Kasumi-1 (cell line): ENCODE measurements at places on chromosomes 4 and X.
A peak's percentile ranks its signal among the peaks of the same experiment; 100 is the strongest.

GRCh38 chrX:46456125-46456922 lies 88.9 kb downstream of the ZNF674 start:
- no peak for DNase-seq

- DNase-seq = peak; percentile 16
Measured at GRCh38 chrX:21838937-21839333, 482 bp upstream of the MBTPS2 start.

DNA sequence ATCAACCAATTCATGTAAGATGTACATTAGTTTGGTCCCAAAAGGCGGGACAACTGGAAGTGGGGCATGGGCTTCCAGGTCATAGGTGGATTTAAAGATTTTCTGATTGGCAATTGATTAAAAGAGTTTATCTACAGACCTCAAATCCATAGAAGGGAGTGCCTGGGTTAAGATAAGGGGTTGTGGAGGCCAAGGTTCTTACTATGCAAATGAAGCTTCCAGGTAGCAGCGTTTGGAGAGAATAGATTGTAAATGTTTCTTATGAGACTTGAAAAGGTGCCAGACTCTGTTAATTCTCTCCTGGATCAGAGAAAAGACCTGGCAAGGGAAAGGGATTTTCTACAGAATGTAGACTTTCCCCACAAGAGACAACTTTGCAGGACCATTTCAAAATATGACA lies 2.4 kb downstream of the MGST2 start:
- no peak for DNase-seq

DNA sequence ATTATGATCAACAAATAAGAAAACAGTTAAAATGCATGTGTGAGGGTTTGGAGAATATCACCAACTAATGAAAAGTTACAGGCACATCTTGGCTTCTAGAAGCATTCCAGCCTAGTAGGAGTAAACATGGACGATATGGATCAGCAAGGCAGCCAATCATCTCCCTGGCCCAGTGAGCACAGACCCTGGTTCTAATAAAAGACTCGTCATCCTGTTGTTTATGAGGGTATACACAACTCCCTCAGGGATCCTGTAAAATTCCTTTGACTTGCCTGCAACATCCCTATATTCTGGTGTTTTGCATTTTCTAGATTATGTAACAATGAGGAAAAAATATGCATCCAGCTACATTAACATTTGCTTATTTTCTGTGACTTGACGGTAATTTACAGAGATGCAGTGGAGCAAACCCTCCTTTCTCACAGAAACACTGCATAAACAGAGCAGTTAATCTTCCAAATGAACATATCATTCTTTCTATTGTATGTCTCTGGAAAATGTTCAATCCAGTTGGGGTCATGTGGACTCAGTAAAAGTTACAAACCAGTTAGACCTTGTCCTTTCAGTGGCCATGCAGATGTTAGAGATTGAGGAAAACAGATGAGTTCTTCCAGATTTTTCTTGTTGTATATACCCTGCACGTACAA lies 88.9 kb upstream of the NDP start:
- no peak for DNase-seq

- DNase-seq = no peak
Measured at GRCh38 chr4:60611762-60612496, 588.2 kb upstream of the ADGRL3 start.

- no peak for DNase-seq
Measured at GRCh38 chrX:141142946-141143345, 34.0 kb downstream of the LDOC1 start.

GRCh38 chrX:66328950-66329596 lies 165.0 kb downstream of the HEPH start:
- DNase-seq = no peak

DNA sequence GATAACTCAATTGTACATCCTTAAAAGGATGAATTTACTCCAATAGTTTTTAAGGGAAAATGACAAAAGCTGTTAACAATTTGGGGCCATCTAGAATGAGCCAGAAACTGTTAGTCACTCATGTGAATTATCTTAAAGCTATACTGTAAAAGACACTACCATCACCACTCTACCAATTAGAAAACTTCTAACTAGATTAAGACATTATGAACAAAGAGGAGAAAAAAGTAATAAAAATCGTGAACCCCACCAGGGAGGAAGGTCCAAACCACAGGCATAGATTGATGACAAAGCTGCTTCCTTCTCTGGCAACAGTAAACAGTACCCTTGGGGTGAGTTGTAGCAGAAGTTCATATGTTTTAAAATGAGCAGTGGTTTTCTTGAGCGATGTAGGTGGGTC lies 106.1 kb downstream of the PDGFC start:
- DNase-seq = peak; percentile 32

DNA sequence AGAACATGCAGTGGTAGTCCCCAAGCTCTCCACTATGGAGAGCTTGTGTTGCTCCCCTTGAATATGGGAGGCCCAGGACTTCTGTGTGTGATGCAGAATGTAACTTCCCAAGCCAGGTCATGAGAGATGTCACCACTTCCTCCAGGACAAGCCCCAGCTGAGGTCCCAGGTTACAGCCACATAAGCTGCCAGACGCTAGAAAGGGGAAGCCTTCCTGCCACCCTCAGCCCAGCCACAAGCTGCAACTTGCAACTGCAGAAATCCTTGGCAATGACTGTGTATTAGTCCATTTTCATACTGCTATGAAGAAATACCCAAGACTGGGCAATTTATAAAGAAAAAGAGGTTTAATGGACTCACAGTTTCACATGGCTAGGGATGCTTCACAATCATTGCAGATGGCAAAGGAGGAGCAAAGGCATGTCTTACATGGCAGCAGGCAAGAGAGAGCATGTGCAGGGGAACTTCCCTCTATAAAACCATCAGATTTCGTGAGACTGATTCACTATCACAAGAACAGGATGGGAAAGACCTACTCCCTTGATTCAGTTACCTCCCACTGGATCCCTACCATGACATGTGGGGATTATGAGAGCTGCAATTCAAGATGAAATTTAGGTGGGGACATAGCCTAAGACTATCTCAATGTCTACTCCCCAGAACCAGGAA lies 91.5 kb upstream of the DHX15 start:
- DNase-seq = peak; percentile 77

DNA sequence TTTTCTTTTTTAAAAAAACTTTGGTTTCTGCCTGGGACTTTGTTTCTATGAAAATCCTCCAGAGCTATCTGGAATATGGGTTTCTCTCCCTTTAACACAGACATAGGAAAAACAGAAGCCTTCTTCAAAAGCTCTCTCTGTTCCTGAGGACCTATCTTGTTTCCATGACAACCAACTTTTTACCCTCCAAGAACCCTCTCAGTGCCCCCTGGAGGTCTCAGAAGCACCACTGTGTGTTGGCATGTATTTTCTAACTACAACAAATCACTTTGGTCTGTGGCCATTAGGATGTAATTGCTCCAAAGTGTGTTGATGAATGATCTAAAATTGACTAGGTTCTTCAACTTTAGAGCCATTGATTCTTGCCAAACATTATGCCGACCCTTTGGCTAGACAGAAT lies 1331.6 kb downstream of the ADGRL3 start:
- peak; percentile 31 for DNase-seq

- DNase-seq = no peak
Measured at GRCh38 chr4:80336582-80336981, 1.1 kb downstream of the CFAP299 start.

DNA sequence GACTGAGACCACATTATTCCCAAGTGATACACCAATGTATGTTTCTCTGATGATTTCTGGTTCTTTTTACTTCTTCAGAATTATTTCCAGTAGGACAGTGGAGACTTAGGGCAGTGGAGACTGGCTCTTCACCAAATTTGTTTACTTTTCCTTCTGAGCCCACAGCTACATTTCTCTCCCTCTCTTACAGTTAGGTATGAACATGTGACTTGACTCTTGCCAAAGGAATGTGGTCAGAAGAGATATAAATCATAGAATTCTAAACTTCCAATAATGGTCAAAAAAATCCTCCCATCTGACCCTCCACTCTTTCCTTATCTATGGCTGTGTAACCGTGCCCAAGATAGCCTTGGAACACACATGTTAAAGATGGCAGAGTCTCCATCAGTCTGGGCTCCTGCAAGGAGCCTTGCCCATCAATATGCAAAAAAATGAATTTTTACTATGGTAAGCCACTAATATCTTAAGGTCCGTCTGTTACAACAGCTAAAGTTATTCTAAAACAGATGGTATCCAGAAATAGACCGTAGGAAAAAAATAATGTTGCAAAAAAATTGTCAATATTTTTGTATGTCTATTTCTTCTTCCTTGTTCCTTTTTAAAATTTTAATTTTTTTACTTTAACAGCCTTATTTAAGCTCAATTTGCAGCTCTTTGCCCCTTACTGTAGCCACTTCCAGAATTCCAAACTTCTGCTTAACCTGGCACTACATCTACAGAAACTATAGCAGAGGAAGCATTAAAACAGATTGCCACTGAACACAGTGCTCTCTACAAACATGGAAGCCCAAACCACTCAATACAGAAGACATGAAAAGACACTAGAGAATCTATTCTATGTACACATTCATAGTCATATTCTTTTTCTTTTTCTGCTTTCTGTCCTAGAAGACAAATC lies 260.7 kb downstream of the COL25A1 start:
- no peak for DNase-seq

GRCh38 chr4:4269856-4270255 lies 20.1 kb downstream of the LYAR start:
- DNase-seq = no peak

DNA sequence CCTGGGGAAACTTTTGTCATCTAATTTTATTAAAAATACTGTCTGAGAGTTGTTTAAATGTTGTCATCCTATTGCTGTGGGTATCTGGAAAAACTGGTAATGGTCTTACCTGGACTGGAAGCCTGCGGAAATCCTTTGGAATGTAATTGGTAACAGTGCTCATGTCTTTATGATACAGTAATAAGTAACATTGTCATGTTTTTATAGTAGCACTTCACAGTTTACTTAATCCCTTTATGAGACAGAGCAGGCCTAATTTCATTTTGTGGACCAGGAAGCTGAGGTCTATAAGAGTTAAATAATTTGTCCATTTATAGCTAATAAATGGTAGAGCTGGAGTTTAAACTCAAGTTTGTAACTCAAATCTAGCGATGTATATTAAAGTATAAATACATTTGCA lies 88.3 kb downstream of the TRAPPC11 start:
- no peak for DNase-seq

GRCh38 chr4:137998666-137999429 lies 243.3 kb downstream of the SLC7A11 start:
- DNase-seq = no peak

DNA sequence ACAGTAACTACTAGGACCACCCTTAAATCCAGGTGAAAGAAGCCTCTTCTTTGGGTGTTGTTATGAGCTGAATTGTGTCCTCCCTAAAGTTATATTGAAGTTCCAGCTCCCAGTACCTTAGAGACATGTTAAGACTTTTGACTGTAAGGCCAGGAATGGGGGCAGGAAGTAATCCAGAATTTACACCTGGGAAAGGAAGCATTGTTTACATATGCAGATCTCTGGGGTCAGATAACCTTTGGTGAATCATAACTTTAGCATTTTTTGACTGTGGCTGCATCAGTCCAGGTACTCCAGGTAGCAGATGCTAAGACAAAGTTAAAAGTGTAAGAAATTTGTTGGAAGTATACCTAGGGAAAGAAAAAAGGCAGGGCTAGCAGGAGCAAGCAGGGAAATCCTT lies 104.9 kb upstream of the CENPE start:
- no peak for DNase-seq

- DNase-seq = peak; percentile 65
Measured at GRCh38 chr4:26081795-26082498, 167.9 kb downstream of the SMIM20 start.

DNA sequence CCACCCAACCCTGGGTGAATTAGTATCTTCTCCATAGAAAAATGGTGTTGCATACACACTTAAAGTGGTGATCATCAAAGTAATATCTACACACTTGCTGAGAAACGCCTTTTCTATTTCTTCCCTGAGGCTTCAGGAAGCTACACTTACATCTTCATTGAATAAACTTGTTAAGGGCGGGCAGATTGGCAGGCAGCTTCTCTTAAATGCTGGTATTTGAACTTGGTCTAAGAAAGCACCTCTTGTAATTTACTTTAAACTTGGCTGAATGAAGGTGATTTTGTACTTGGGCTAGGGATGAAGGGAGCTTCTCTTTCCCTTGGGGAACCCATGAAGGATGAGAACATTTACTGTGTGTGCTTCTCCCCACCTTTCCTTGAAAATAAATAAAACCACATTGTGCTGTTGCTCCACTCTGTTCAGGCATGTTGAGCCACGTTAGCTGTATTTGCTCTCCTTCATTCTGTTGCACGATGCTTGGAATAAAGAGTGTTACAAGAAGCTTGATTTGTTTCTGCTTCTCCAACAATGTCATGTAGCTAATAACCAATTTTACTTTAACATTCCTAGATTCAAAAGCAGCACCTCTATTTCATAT lies 430.1 kb downstream of the ANKRD50 start:
- DNase-seq = no peak

GRCh38 chrX:31547816-31548215 lies 476.0 kb upstream of the FTHL17 start:
- DNase-seq = no peak

DNA sequence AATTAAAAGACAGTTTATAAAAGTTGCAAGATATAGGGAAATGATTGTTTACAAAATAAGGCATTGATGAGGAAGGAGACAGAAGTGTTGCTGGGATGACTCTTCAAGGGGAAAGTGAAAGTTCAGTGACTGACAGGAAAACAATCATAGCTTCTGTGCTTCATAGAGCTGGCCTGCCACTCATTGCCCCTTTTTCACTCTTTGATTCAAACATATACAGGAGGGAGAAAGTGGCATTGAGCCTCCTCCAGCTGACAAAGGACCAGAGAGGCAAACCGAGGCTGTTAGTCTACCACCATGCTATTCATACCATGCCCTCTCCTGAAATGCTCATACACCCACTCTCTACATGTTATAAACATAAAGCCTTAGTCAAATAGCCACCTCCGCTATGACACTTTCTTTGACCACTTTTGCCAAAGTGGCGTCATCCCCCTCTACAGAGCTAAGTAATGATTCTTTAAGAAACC lies 79.2 kb upstream of the ATOH1 start:
- DNase-seq = no peak

DNA sequence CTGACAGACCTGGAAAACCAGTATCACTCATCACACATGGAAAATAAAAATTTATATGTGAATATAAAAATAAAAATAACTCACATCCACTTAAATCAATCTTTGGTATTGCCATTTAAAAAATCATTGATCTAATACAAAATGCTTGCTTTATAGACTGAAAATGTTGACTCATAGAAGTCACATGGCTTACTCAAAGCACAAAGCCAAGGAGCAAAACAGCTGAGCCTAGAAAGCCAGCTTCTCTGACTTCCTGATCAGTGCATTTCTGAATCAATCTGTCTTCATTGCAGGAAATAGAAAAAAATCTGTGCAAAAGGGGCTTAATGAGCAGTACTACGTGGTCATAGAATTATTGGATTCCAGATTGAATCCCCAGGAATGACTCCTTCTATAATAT lies 176.9 kb upstream of the HS3ST1 start:
- no peak for DNase-seq
